HuH-7 (cell line): ENCODE measurements at places on chromosomes 16 and 17.
A peak's percentile ranks its signal among the peaks of the same experiment; 100 is the strongest.

DNA sequence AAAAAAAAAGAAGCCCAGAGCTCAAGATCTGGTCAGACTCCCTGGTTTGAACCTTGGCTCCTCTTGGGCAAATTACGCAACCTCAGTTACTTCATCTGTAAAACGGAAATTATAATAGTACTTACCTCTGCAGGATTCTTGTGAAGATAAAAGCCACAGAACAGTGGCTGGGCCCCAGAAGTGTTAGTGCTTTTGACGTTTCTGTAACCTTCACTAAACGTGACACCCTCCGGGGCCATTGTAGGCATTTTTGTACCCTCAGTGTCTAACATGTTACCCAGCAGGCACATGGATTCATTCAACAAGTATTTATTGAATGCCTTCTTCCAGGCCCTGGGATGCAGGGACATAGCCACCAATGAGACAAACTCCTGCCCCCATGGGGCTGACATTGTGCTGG is 58.0 kb downstream of the PITPNC1 start:
- DNase-seq, result no peak

DNA sequence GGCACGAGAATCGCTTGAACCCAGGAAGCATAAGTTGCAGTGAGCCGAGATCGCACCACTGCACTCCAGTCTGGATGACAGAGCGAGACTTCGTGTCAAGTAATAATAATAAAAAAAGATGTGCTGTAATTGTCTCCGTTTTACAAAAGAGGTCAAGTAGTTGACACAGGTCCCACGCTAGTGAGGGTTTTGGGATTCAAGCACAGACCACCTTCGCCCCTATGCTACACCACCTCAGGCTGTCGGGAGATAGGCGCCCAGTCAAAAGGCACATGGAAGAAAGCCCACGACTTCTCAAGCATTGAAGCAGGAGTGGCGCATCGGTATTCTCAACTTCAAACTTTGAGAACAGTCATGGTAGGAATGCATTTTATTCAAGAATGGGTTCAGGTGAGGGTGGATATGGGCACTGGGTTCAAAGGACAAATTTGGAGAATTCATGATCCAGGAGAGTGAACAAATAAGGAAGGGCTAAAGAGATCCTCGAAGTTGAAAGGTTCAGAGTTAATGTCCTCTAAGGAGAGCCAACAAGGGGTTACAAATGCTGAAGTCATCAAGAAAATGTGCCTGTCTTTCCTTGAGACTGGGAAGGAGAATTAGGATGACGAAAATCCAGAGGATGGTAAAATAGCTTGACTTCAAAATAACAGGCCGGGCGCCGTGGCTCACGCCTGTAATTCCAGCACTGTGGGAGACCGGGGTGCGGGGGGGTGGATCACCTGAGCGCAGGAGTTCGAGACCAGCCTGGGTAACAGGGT is 1.4 kb upstream of the AMZ2 start:
- DNase-seq, result no peak

DNA sequence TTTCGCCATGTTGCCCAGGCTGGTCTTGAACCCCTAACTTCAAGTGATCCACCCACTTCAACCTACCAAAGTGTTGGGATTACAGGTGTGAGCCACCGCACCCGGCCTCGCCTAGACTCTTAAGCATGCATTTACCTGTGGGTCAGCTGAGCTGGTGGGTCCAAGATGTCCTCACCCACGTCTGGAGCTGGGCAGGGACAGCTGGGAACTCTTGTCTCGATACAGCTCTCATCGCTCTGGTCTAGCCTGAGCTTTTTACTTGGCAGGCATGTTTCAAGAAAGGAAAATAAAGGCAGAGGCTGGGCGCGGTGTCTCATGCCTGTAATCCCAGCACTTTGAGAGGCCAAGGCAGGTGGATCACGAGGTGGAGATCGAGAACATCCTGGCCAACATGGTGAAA is 56.9 kb upstream of the PHOSPHO1 start:
- no peak for DNase-seq

- DNase-seq, result no peak
These were observed 174.9 kb downstream of the SEC14L1 start for GRCh38 chr17:77315551-77316190.

DNA sequence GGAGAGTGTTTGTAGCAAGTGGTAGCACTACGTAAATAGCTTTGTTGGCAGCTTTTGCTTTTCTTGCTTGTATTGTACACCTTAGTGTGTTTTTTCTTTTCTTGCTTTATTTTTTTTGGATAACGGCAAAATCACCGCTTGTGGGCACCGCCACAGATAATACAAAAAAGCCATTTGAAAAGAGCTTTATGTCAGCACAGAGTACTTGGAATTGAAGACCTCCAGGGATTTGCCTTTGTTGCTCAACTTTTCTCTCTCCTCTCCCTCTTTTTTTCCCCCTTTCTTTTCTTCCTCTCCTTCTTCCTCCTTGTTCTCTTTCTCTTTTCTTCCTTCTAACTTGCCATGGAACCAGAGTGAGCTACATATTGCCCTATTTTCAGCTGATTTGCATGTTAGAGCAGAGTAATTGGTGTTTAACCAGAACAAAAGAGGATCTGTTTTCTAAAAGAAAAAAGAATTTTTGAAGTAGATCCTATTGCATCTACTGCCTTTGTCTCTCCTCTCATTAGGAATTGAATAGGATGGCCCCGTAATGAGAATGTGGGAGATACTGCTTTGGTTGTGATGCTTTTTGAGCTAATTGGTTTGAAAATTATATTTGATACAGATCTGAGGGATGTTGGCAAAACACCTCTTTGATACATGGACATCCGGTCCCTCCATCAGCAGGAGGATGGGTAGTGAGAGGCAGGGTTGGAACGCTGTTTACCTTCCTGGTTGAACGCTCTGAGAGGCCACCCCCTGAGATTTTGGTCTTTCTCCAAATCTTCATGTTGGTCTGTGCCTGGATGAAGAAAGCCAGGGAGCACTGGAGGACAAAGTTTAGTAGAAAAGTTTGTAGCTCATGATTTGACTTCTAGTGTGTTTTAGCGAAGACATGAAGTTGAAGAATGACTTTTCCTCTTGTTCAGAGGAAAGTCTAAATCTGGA is 85.6 kb downstream of the MSI2 start:
- DNase-seq, result no peak

GRCh38 chr17:77735081-77735565 is 223.4 kb upstream of the TNRC6C start:
- no peak for DNase-seq

DNA sequence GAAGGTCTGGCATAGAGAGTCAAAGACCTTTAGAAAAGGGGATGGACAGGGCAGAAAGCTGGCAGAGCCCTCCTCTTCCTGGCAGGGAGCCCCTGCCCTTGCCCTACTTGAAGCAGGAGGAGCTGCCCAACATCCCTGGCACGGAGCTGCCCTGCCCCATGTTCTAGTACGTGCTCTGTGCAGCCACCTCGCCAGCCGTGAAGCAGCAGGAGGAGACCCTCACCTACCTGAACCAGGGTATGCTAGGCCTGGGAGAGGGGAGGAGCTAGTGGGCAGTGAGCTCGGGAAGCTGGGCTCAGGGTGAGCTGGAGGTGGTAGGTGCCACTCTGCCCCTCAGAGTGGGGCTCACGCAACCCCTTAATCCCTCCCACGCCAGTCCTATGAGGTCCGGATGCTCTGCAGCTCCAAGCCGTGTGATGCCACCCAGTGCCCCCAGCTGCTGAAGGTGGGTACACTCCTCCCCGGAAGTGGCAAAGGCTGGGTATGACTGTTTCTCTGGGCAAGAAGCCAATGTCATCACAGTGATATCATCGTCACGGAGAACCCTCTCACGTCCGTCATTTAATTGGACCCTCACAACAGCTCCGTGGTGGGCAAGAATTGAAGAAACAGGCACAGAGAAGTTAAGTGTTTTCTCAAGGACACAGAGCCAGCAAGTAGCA is 12.7 kb upstream of the STAC2 start:
- no peak for DNase-seq

DNA sequence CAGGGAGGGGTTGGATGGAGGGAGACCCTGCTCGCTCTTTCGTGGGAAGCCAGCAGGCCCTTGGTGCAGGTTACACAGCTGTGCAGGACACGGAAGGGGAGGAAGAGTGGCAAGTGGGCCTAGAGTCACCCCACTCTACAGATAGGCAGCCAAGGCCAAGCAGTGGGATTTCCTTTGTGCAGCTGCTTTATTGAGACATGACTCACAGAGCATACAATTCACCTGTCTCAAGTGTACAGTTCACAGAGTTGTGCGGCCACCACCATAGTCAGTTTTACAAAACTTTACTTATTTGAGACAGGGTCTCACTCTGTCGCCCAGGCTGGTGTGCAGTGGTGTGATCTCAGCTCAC is 91.2 kb upstream of the CIBAR2 start:
- DNase-seq, result no peak

DNA sequence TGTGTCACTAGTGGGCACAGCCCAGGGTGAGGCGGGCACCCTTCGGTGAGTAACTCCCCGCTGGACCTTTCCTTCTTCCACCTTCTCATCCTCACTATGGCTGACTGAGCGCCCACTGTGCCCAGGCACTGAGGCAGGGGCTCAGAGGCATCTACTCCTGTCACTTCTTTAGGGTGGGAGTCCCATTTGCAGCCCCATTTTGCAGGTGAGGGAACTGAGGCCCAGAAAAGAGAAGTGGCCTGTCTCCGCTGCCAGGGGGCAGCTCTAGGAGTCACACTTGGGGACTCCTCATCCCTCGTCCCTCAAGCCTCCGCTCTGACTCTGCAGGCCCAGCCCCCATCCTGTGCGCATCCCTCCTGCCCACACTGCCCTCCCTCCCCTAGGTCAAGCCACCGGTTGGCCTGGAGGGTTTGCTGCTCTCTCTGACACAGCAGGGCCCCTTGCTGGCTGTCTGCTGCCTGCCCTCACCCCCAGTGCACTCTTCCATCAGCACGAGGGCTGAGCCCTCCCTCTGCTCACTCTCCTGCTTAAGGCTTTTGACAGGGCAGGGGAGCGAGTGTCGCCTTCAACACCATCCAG is 62.4 kb downstream of the CNGB1 start:
- no peak for DNase-seq

GRCh38 chr16:85798901-85799496 is 345 bp downstream of the EMC8 start:
- DNase-seq, result peak; percentile 66

GRCh38 chr17:37233036-37233435 is 142.7 kb upstream of the C17orf78 start:
- no peak for DNase-seq

DNA sequence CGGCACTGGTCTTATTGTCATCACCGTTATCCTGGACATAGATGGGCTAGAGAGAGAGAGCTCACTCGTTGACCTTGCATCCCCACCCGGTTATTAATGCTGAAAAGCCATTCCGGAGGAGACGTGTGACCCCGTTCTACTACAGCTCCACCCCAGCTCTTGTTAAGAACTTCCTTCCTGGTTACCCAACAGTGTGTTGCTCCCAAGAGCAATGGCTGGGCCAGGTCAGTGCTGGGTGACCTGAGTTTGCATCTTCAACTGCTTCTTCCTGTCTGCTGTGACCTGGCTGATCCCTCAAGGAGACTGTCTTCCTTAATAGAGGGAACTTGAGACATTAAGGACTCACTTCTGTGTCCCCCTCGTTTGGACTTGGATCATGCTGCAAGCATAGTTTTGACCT is 96.1 kb upstream of the SDK2 start:
- DNase-seq, result no peak

DNA sequence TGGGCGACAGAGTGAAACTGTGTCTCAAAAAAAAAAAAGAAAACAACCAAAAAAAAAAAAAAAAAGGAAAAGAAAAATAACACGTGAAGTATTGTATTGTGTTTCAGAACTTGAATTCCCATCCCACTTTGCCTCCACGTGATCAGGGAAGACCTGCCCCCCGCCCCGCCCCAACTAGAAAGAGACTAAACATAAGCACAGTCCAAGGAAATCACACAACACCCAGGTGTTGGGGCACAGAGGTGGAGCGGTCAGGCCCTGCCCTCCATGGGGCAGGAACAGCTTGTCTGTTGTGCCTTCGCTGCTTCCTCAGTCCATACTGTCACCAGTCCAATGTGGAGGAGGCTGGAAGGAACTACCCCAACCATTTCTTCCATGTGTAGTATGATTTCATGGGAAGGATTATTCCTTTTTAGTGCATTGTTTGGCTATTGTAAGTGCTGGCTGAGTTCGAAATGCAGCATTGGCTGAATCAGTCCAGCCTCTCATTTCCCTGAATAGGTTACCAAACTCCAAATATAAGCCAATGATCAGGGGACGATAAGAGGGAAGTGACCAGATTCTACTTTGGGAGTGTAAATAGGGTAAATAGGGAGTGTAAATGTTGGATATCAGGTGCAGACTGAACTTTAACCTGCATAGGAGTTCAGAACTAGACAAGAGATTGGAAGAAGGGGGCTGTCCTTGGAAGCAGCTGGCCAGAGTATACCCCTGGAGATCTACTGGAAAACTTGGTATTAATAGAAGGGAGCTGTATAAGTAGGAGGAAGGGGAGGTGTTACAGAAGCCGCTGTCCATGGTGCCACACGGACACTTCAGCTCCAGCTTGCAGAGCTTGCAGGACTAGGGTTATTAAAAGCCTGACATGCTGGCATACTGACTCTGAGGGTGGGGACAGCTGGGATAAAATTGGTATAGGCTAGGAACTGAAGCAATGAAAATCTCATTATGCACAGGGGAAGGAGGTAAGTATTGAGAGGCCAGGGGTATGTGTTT is 50.7 kb downstream of the TANGO6 start:
- DNase-seq, result peak; percentile 61

DNA sequence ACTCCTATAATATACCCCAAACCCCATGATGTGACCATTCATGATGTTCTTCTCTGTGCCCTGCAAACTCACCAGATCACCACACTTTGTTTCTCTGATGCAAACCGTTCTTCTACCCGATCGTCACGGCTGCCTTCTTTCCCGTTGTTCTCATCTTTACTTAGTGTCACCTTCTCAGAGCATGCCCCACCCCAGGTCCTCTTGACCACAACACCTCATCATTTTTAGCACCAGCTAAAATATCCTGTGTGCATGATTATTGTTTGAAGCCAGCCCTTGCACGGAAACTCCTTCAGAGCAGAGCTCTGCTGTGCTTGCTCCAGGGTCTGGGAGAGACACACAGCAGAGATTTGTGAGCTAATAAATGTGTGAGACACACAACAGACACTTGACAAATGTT is 38.9 kb upstream of the CREBBP start:
- no peak for DNase-seq

DNA sequence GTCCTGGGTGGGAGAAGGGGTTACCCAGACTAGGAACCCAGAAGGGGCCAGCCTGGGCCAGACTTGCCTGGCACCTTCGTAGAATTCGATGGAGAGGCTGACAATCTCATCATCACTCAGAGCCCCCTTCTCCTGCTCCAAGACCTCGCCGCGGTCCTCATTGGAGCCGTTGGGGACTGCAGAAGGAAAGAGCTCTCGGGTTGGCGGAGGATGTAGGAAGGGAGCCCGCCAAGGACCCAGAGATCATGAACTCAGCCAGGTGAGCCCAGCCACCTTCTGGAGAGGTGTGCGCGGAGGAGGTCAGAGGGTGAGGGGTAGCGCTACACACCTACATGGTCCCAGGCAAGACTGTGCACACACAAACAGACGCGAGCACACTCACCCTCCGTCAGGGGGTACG is 8.5 kb downstream of the CISD3 start:
- no peak for DNase-seq

- peak; percentile 32 for DNase-seq
These were observed 6.7 kb downstream of the TRPV1 start for GRCh38 chr17:3602499-3602898.
